Type B pancreatic cell (in vitro differentiated cells): ENCODE measurements at places on chromosomes 1 and 21. TPM values are rescaled to one million over a fixed set of nuclear protein-coding genes. Genes with fewer than 3 reads are reported as not detected.
A peak's percentile ranks its signal among the peaks of the same experiment; 100 is the strongest.

Gene MYOG
- total RNA-seq: 2.1 TPM in 1 of 2 replicates, not detected in the other

Gene LPAR3
- total RNA-seq: 3.7 and 6.4 TPM in 2 replicates

GRCh38 chr1:228935198-228935663, 200.0 kb downstream of the RHOU start:
- H3K4me3 ChIP-seq: no peak overlapping the region
- no peak for DNase-seq
- H3K27ac ChIP-seq: no peak overlapping the region
- no peaks in the 10 kb centered on the region for H3K27me3 ChIP-seq
- peaks cover 57% of the 10 kb centered on the region for H3K4me1 ChIP-seq

DNA sequence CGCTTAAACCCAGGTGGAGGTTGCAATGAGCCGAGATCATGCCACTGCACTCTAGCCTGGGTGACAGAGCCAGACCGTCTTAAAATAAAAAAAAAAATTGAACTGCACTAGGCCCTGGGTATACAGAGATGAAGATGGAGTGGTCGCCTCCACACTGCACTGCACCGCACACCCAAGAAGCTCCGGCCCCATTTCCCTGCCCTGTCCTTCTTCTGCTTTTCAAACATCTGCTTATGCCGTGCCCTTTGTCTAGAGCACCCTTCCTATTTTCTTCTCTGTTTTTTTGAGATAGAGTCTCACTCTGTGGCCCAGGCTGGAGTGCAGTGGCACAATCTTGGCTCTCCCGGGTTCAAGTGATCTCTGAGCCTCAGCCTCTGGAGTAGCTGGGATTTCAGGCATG, 17.4 kb downstream of the IQGAP3 start:
- no peak for DNase-seq
- H3K27me3 ChIP-seq: no peaks in the 10 kb centered on the region
- H3K4me3 ChIP-seq: no peak overlapping the region

DNA sequence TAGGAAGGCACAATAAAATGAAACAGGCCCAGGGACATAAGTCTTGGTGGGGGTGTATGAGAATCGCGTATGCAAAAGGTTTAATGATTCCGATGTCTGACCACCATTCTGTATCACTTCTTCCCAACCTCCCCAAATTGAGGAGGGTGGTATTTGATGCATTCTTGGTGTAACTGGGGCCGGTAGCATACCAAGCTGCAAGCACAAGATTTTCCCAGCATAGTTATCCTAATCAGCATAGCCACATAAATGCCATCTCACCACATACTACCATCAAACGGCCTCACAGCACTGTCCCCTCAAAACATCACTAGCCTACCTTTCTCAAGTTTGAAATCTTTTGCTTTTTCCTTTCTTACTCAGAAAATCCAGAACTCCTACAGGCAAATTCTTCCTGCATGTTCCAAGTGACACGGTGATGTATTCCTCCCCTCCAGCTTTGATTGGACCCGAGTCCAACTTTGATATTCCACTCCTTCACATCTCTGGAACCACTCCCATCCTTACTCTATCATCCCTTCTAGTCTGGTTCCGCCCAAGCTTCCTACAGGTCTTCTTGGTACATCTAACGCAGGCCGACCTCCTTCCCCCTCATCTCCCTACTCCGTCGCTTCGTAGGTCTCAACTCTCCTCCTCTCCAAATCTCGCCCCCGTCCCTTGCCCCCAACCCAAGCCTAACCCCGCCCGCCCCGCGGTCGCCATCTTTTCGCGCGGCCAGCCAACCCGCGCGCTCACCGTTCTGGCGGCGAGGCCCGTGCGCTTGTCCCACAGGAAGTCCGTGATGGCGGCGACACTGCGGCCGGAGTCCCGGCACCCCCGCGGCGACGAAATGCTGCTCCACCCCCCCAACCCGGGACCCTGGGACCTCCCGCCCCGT, 600 bp downstream of the CLK2 start:
- peaks cover 30% of the 10 kb centered on the region for H3K4me1 ChIP-seq
- peak overlapping the region; percentile 85 for H3K27ac ChIP-seq
- H3K4me3 ChIP-seq: peak overlapping the region; percentile 94
- no peaks in the 10 kb centered on the region for H3K27me3 ChIP-seq
